NCI-H2081 (cell line): ENCODE measurements at places on chromosomes 1 and 21.

DNA sequence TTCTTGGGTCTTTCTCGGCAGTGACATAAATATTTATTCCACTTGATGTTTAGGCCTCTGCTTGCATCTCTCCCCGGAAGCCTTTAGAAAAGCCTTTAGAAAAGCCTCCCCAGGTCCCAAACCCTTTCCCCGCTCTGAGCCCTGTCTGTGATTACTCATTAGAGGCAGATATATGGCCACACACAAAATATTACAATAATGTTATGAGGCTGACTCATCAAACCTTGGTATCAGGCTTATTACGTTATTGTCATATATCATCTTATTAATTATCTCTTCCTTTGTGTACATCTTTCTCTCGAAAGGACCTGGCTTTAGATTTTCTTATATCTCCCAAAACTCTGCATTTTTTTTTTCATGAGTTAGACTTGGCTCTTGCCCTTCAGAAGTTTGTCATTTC, 69.5 kb downstream of the FGGY start:
- no peak for DNase-seq

GRCh38 chr1:109719337-109719837, 7.3 kb downstream of the GSTM5 start:
- DNase-seq: no peak

DNA sequence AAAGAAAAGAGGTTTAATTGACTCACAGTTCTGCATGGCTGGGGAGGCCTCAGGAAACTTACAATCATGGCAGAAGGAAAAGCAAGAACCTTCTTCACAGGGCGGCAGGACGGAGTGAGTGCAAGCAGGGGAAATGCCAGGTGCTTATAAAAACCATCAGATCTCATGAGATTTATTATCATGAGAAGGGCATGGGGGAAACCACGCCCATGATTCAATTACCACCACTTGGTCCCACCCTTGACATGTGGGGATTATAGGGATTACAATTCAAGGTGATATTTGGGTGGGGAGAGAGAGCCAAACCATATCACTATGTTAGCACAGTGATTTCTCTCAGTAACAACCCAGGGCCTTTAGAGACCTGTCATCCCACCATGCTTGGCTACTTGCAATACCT, 39.9 kb downstream of the LRRN2 start:
- DNase-seq: no peak

DNA sequence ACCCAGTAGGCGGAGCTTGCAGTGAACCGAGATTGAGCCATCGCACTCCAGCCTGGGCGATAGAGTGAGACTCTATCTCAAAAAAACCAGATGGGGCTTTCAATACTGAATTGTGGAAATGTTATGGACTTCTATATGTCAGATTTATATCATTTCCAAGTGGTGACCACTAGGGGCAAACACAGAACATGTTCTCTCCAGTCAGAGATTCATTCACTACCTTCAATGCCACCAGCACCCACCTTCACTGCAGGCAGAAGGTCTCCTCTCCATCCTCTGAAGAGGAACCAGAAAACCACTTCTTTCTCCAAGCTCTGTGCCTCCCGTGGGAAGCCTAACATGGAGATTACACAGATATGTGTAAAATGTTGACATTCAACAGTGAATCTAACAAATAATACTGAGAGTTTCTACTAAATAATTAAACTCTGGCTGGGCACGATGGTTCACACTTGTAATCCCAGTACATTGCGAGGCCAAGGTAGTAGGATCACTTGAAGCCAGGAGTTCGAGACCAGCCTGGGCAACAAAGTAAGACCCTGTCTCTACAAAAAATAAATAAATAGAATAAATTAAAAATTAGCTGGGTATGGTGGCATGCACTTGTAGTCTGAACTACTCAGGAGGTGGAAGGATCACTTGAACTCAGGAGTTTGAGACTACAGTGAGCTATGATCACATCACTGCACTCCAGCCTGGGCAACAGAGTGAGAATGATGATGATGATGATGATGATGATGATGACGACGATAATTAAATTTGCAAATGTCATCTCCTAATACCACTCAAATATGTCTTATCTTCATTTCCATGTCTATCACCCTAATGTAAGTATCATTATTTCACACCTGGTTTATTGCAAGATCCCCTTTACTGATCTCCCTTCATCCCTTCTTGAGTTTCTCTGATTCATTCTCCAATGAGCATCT, 151.1 kb downstream of the ZNF281 start:
- DNase-seq: no peak

- DNase-seq: no peak
Observed at GRCh38 chr1:226995365-226996332, 55.6 kb downstream of the COQ8A start.

DNA sequence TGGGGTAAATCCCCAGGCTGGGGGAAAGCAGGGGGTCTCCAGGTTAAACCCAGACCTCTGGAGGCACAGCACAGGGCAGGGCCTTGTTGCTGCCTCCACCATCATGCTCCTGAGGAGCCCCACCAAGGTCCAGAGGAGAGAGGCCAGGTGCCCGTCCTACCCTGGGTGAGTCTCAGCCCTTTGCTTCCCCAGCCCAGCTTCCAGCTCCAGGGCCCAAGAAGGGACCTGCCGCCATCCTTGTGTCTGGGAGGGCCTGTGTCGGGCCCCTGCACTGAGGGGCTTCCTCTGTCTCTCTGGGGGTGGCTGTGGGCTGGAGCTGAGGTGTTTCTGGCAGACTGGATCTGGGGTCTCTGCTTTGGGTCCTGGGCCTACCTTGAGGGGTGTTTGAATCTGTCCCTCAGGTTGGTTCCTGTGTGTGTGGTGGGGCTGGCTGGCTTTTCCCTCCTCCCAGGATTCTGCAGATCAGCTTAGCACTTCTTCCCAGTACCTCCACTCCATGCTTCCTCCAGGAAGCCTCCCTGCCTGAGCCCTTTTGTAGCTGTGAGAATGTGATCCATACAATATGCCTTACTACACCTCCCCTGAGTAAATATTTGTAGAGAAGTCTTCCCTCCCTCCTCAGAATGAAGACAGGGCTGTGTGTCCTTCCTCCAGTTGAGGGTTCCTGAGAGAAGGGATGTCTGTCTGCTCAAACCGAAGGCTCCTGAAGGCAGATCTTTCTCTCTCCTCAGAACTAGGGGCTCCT, 6.2 kb downstream of the GPR3 start:
- DNase-seq: no peak

- DNase-seq: no peak
Observed at GRCh38 chr1:230916587-230917283, 48.4 kb upstream of the C1orf198 start.

DNA sequence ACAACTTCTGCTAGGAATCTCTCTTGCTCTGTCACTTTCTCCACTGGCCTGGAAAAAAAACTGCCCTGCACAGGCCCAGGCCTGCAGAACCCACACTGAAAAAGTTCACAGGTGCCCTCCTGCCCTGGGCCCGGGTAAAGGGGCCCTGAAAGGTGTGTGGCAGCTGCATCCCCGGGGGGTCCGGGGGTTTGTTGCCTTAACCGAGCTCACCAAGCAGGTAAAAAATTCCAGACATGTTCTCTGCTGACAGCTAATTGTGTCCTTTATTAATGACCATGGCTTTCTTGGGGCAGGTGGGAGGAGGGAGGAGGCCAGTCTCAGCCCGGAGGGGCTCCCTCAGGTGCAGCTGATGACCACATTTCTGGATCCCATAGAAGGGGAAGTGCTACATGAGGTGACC, 122.9 kb downstream of the LACTBL1 start:
- DNase-seq: no peak
